ENCODE measurements at places on chromosomes 3 and 15.
A peak's percentile ranks its signal among the peaks of the same experiment; 100 is the strongest.

GRCh38 chr3:123528130-123528529, 56.7 kb downstream of the HACD2 start:
- DNase-seq, result no peak

DNA sequence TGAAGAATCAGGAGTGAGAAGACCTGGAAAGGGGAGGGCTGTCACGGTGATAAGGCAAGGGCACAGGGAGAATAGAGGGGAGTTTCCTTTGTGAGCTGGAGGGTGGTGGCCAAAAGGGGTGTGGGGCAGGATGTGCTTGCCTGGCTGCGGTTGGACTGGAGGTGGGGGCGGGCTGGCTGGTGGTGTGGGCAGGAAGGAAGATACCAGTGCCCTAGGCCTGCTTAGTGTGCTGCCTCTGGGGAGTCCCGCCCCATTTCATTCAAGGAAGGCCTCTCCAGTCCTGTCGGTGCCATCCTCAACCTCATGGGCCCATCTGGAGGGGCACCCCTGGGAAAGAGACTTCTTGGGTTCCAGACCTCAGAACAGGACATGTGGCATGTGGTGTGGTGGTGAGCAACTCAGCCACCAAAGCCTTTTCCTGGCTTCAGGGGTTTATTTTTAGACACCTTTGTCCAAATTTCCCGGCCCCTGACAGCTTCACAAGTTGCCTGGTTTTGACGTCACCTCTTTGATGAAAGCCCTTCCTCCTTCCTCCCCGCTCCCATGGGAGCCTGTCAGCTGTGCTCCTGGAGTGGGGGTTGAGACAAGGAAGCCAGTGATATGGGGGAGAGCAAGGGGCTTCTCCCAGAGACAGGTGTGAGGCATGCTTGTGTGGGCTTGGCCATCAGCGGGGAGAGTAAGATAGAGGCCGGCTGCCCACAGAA, 15.6 kb downstream of the TEX264 start:
- DNase-seq, result peak; percentile 77

DNA sequence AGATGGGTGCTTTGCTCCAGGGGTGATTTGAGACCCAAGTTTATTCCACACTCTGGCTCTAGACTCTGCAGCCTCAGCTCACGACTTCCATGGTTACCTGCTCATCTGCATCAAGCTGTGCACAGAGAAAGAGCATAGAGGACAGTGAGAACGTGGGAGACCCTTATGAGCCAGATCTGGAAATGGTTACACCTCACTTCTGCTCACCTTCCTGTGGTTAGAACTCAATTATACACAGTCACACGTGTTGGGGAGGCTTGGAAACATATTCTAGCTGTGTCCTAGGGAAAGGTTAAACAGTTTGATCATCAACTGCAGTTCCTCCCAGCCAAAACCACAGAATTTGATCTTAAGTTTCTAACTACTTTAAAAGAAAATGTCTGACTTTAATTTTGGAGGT, 1.8 kb downstream of the FETUB start:
- DNase-seq, result no peak

GRCh38 chr3:45599424-45599886, 4.9 kb downstream of the LIMD1 start:
- DNase-seq, result no peak

DNA sequence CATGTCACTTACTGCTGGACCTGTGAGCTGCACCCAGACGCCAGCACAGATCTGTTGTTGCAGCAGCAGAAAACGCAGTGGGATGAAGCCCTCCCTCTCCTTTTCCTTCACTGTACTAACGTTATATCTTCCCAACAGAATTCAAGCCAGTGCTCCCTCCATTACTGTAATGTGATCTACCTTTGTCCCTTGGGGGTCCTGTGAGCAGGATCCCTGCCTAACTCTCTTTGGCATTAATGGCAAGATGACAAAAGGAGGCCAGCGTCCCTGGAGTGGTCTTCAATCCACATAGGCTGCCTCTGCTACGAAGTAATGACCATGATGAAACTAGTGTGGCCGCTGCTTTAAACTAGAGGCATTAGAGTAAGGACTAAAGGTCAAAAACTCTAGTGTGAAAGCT, 69.3 kb upstream of the SOX14 start:
- DNase-seq, result no peak

GRCh38 chr15:85128621-85129020, 147.0 kb downstream of the PDE8A start:
- DNase-seq, result no peak
